ENCODE measurements at places on chromosomes 11 and 22. TPM values are rescaled to one million over a fixed set of nuclear protein-coding genes. Genes with fewer than 3 reads are reported as not detected.

GLYATL2 gene
- 0.58 TPM for total RNA-seq

MCAT gene
- total RNA-seq: 41.8 TPM

DNA sequence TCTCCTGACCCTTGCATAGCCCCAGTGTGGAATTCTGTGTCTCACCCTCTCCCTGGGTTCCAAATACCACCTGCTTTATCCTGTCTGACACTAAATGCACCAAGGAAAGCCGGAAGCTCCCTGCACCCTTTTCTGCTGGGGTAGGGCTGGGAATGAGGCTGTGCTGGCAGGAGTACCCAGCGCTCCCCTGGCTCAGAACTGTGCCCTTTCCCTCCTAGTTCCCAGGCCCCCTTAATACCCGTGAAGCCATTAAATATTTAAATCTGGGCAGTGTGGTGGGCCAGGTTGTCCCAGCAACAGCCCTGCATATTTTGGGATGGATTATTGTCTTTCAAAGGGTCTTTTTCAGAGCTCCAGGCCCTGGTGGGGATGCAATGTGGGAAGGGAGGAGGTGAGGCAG is 63.0 kb downstream of the TP53I11 start:
- DNase-seq: no peak

- no peak for DNase-seq
These were observed 14.2 kb upstream of the ZC3H12C start for GRCh38 chr11:110078923-110079544.

Measured in Caki2 (cell line).